PC-3 (cell line): ENCODE measurements at places on chromosomes 12 and 14.
A peak's percentile ranks its signal among the peaks of the same experiment; 100 is the strongest.

DNA sequence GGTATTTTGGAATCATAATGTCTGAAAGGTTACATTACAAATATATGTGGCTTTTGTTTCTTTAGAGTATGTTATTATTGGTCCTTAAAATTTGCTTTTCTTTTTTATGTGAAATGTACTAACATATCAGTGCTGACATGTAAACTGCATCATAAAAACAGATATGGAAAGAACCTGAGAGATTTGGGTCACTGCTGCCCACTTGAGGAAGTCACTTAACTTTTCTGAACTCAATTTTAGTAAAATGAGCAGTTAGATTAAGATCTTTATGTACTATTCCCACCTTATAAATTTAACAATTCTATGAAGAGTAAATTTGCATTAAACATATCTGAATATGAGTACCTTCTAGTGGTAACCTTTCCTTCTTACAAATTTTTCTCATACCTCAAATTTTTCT lies 7.5 kb downstream of the PTGR2 start:
- DNase-seq, result no peak

DNA sequence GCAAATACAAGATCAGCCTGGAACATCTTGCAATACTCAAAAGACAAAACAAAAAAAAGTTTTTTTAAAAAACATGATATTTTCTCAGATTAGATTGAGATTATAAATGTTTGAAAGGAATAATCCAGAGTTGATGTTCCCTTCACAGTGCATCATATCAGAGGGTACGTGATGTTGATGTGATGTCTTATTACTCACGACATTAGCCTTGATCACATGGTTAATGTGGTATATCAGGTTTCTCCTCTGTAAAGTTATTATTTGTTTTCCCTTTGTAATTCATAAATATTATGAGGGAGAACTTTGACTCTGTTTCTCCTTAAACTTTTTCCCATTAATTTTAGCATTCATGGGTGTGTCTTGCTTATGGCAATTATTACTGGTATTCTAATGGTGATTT lies 26.6 kb downstream of the LIMA1 start:
- DNase-seq, result peak; percentile 53

DNA sequence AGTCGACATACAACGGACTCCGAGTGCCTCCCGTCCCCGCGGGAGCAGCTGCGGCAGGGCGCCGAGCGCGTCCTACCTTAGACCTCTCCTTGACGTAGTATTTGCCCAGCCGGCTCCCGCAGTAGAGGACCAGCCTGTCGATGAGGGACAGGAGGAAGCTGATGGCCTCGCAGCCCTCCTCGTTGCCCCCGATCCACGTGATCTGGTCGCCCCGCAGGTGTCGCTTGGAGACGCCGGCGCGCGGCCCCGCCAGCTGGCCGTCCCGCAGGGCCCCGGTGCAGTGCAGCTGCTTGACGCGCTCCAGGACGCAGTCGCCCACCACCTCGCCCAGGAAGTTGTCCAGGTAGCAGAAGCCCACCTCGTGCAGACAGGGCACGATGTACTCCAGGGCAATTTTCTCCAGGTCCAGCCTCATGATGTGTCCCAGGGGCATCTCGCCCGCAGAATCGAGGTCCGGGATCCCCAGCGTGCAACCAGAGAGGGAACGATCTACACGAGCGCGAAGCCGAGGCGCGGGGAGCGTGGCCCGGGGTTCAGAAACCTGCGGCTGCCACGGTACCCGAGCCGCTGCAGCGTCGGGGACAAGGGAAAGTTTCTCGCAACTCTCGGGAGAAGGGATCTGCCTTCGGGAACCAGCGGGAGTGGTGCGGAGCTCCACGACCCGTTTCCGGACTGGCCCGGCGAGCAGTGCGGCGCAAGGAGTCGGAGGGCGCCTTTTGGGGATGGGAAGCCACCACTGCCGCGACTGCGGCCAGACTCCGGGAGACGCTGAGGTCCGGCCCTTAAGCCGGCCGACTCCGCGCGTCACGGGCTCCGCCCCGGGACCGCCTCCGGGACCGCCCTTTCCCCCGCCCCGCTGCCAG lies at the start of gene EGLN3:
TSS of gene EGLN3 (minus strand) at position 755 of the 863 bp plus-strand sequence. CDS start at position 433, 322 bp downstream.
- DNase-seq, result peak; percentile 85

GRCh38 chr14:36700651-36701050 lies 39.0 kb downstream of the PAX9 start:
- peak; percentile 73 for DNase-seq

GRCh38 chr12:101772012-101772775 lies 32.9 kb upstream of the SYCP3 start:
- no peak for DNase-seq

DNA sequence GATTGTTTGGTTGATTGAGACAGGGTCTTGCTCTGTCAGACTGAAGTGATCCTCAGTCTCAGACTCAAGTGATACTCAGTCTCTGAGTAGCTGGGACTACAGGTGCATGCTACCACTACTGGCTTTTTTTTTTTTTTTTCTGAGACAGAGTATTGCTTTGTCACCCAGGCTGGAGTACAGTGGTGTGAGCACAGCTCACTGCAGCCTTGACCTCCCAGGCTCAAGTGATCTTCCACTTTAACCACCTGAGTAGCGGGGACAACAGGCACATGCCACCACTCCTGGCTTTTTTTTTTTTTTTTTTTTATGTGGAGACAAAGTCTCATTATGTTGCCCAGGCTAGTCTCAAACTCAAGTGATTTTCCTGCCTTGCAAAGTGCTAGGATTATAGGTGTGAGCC lies 31.8 kb downstream of the CPSF2 start:
- no peak for DNase-seq

- no peak for DNase-seq
These were observed 125.0 kb upstream of the CCND2 start for GRCh38 chr12:4148418-4149056.

DNA sequence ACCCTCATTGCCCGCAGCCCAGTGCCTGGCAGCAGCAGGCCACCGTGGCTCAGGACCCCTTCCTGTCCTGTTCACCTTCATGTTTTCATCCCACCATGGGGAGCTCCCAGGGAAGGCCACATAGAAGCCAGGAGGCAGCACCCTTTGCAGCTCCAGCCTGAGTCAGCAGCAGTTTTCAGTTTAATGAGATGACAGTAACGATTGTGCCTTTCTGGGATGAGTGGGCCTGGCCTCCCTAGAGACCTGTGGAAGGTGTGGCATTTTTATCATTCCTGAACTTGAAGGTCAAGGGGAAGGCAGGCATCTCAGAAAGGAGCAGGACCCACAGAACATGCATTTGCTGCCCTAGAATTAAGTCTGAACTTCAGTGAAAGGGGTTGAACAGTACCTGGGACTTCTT lies 532.8 kb downstream of the FUT8 start:
- DNase-seq, result no peak

DNA sequence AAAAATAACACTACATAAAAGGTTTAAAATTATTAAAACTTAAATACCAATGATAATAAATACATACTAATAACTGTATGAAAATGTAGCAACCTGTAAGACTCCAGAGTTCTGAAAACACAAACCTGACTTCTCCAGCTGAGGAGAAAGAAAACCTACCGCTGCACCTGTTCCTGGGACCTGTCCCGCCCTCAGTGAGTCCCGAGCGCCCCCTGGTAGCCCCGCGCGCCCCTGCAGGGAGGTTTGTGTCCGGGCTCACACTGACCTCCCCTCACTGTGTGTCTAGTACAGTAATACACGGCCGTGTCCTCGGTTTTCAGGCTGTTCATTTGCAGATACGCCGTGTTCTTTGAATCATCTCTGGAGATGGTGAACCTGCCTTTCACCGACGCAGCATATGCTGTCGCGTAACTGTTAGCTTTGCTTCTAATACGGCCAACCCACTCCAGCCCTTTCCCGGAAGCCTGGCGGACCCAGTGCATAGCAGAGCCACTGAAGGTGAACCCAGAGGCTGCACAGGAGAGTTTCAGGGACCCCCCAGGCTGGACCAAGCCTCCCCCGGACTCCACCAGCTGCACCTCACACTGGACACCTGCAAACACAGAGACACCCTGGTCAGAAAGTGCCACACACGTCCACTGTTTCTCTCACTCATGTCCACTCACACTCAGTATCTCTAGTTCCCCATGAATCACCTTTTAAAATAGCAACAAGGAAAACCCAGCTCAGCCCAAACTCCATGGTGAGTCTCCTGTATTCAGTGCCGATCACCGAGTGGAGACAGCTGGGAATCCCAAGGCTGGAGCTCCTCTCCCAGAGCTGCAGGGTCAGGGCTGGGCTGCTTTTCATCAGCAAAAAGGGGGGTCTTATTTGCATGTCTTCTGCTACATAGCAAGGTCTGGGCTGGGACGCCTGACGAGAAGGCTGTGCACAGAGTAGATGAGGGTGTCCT lies 1276.3 kb downstream of the TMEM121 start:
- no peak for DNase-seq

DNA sequence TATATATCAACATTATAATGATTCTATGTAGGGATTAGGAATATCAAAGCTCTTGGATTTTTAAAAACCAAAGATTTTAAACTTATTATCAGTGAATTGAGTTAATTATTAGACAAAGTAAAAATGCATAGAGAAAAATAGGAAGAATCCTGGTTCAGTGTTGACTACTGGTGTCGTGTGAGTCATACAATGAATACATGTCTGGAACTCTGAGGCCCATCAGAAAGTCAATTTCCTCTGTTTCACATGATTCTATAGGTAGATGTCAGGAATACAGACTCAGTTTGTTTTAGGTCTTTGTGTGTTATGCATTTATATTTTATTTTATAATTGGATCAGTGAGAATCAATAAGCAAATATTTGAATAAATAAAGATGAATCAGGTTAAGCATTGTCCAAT lies 84.5 kb upstream of the RTL1 start:
- DNase-seq, result peak; percentile 64

DNA sequence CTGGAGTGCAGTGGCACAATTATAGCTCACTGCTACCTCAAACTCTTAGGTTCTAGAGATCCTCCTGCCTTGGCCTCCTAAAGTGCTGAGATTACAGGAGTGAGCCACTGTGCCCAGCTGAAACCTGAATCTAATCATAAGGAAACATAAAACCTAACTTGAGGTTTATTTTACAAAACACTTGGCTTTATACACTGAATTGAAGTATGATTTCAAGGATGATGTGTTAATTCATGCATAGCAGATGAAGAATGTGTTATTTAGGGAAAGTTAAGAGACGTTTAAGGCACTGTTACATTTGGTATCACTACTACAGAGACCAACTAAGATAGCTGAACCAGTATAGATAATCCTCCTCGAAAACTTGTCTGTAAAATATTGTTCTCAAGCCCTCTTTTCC lies 6.4 kb downstream of the DICER1 start:
- no peak for DNase-seq

- DNase-seq, result no peak
These were observed 2.4 kb downstream of the DHRS2 start for GRCh38 chr14:23638414-23639047.
